RWPE1 (cell line): ENCODE measurements at places on chromosomes 2 and 18.

DNA sequence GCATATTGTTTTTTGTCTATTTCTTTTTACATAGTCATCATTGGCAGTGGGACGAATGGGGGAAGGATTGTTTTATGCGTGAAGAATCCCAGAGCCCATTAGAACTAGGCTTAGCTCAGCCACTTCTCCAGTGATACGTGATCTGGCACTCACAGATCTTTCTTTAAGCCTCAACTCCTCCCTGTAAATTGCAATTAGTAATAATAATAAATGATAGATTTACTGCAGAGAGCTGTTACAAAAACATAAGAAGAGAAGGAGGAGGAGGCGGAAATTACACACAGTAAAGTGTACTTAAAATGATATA, 629.3 kb downstream of the NRXN1 start:
- no peak for DNase-seq

DNA sequence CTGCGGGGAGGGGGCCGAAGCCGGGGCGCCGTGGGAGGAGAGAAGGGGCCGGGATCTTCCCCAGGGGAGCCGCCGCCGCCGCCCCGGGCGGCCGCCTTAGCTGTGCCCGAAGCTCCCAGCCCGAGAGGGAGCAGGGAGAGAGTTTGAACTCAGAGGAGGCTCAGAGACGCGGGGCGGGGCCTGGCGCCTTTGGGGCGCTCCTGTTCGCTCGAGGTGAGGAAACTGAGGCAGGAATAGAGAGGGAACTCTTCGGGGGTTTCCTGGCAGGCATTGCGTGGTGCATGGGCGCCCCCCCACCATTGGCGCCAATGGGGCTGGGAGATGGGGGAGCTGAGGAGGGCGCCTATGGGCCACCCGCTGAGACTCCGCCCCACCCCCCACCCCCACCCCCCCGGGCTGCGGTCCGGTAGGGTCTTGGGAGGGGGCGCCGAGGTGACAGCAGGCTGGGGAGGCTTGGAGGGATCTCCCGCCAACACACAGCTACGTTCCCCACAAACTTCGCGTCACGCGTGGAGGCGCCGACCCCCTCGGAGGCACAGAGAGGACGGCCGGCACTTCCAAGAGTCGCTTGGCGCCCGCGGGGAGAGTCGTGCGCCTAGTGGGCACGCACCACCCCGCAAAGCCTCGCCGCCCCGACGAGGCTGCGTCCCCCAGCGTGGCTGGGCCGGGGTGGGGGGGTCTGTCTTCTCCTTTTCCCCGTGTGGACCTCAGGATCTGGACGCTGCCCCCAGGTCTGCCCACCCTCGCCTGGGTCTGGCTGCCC, 680 bp downstream of the CTDSP1 start:
- DNase-seq, result peak; percentile 36

DNA sequence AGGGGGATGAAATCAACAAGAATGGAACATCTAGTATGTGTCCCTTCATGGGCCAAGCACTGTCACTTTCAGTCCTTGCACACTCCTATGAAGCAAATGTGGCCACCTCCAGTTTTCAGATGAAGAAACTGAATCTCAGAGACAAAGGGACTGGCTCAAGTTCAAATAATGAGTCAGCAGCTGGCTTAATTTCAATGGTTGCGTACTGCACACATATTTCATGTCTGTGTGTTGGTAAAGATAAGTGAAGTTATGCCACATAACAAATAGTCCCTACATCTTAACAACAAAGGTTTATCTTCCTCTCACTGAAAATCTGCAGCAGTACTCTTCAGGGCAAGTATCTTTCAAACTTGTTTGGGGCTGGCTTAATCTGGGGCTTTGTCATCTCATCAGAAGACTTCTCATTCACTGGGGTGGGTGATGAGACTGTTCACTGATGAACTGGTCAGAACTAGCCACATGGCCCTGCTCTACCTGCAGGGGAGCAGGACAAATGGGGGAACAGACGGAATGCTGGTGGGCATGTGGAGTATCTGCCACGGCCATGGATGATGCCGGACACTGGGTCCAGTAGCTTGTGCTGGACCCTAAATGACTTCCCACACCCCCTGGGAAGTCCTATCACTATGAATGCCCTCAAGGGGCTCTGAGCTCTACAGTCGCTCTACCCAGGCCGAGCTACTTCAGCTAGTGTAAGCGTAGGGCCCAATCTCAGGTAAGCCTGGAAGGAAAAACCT, 263.2 kb downstream of the CYP26B1 start:
- no peak for DNase-seq

GRCh38 chr2:71498261-71498701, 44.9 kb downstream of the DYSF start:
- DNase-seq, result peak; percentile 73

- peak; percentile 57 for DNase-seq
Observed at GRCh38 chr18:9918016-9918680, 4.3 kb downstream of the VAPA start.

DNA sequence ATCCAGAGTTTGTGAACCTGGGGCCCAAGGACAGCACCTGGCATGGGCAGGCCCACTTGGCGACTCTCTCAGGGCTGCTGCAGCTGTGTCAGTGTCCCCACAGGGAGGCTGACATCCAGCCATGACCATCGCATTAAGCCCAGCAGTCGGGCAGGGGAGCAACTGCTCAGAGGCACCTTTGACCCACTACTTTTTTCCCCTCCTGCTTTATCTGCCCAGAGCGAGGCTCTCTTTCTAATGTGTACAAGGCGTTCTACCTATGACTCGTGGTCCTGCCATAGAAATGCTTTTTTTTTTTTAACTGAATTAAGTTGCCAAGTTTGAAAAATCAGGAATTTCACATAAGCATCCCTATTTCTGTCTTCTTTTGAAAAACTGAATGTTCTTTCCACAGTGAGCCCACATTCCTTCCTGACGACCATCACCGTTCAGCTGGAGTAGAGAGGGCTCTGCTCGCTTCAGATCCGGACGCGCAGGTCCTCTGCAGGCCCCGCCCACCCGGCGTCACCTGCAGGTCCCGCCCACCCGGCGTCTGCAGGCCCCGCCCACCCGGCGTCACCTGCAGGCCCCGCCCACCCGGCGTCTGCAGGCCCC, 403 bp upstream of the CLUL1 start:
- peak; percentile 73 for DNase-seq

DNA sequence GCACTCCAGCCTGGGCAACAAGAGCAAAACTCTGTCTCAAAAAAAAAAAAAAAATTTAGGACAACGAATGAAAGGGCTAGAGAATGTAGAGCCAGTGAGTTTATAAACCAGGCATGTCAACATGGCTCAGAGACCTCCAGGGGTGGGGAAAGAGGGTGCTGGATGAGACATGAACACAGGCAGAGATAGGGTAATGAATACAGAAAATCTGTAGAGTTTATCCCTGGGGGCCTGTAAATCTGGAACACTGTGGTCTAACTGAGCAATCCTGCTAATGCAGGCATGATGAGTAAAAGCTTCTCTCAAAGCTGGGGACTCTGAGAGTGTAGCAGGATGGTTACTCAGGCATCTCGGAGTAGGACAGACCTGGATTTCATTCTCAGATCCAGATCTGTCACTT, 59.2 kb upstream of the IGFBP2 start:
- DNase-seq, result no peak

DNA sequence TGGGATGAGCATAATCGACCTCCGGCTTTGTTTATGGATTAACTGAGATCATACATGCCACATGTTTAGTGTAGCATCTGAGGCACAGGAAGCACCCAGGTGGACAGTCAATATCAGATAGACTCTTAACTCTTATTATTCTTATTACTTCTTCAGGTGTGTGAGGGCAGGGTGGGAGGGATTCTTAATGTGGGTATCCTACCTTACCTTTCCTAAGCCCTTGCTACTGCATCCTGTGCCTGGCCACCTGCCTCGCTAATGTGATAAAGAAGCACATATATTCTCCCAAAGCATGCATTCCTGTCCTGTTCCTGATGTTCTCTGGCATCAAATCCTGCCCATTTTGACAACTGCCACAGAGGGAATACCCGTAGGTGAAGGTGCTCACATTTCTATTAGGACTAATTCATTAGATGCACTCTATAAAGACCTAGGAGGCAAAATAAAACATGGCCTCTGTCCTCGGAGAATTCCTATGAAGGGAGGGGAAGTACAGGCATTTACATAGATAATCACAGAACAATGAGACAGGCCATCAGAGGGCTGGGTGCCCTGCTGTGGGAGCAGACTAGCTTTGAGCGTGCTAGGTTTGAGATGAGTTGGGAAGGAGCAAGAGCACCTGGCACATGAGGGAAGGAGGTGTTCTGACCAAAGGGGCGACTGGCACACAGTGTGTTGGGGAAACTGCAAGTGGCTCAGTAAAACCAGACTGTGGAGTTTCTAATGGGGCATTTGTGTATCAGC, 19.5 kb upstream of the CELF4 start:
- no peak for DNase-seq

DNA sequence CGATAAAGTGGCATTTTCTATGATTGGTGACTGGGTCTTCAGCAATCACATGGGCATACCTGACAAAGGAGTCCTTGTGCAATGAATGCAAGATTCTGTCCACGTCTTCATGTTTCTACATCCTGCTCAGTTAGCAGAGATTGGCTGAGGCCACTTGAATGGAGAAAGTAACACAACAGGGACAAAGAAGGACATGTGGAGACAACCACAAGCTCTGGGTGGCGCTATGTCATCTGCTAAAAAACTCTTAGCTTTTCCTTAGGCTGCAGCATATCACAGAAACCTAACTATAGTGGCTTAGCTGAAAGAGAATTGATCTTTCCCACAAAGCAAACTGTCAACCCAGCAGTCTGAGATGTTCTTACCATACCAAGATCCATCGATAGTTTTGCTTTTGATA, 1109.7 kb downstream of the SOCS6 start:
- no peak for DNase-seq

DNA sequence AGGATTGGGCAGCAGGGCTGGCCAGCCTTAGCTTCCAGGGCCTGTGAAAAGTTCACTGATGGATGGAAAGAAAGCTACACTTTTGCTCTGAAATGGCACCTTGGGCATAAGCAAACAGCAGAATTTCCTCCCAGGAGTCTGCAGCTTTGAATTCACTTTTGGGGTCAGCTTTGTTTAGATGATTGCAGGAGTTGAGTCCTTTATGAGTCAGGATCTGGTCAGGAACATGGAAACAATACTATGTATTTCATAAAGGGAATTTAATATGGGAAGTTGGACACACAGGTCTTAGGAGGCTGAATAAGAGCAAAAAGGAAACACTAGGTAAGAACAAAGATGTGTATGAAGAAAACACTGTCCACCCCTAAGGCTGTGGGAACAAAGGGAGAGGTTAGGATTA, 345.3 kb downstream of the TSN start:
- no peak for DNase-seq

GRCh38 chr2:215712871-215713790, 277.3 kb upstream of the FN1 start:
- no peak for DNase-seq

DNA sequence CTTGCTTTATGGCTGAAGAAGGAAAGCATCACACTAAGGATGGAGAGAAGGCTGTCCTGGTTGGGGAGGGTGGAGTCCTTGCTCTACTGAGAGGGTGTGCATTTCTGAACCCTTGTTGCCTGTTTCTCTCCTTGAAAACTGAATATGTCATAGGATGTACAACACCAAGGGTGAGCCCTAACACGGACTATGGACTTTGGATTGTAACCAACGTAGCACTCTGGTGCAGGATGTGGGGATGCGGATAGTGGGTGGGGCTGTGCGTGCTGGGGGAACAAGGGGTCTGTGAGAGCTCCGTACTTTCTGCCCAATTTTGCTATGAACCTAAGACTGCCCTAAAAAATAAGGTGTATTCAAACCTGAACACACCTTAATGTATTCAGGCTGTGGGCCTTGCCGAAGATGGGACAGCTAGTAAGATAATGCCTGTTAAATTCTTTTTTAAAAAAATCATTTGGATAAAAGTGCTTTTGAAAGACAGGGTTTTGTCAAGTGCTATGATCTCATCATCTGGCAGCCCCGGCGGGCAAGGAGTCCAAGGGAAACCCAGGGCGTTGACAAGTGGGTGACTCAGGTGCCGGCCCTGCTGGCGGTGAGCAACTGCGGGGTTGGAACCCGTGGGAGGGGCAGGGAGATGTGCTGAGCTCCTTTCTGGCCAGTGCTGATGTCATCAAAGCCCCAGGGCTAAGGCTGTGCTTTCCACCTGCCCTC, 54.0 kb downstream of the GATA6 start:
- DNase-seq, result peak; percentile 97

- no peak for DNase-seq
Observed at GRCh38 chr2:212537726-212538304, 787 bp downstream of the ERBB4 start.

- DNase-seq, result no peak
Observed at GRCh38 chr18:36826556-36826955, 2.2 kb downstream of the TPGS2 start.

DNA sequence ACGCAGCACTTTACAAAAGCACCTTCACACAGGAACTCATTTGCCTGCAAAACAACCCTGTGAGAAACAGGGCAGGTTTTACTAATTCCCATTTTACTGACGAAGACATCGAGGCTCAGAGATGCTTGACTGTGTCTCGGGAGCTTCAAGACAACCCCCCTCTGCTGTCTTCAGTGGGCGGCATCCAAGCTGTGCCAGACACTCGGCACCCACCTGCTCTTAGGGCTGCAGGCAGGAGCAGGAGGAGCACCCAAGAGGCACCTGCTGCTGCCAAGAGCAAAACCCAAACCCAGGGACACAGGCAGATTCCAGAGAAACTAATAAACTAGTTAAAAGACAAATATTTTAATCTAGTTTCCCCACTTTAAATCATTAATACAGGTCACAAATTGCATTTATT, 67.9 kb downstream of the PPP4R1 start:
- no peak for DNase-seq

GRCh38 chr2:111701266-111701665, 182.7 kb downstream of the ANAPC1 start:
- no peak for DNase-seq
